Neural crest cell (in vitro differentiated cells): ENCODE measurements at places on chromosomes 4 and X.

DNA sequence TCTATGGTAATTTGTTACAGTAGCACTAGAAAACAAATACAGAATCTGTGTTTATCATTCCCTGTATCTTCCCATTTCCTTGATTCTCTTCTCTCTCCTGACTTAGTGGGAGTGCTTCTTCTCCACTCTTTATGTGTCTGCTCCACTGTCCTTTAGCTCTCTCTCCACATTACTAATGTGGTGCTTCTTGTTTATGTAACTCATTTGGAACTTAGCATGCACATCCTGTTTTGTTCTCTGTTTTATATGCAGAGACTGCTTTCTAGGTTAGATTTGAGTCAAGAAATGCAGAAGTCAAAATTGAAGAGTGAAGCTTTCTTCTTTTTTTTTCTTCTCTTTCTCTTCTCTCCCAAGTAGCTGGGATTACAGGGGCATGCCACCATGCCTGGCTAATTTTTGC, 25.9 kb downstream of the ADH1A start:
- DNase-seq = no peak

DNA sequence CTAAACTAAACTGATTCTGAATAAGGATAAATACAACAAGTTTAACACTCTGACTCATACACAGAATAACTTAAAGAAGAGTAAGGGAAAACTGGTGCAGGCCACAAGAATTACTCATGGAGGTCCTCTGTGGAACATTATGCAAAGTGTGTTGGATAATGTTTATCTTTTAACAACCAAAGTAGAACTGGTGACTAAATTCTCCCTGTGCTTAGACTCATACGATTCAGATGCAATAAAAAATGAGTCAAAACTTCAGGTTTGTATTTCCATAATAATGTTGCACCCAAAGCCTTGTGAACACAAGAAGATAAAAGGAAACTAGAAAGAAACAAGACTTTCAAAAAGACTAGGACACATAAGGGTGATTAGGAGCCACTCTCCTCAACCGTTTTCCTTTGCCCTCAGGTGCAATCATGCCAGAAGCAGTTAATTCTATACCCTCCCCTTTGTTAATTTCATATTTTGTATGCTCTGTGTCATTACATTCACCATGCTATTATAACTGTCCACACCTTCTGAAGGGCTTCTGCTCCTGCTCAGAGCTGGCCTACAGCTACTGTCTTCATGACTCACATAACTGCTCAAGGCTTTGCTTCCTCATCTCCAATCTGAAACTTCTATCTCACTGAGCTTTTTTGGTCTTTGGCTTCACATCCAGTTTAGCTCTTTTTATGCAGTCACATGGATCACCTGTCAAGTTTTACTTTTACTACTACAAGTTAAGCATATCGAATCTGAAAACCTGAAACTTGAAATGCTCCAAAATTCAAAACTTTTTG, 60.2 kb downstream of the KCNIP4 start:
- no peak for DNase-seq

DNA sequence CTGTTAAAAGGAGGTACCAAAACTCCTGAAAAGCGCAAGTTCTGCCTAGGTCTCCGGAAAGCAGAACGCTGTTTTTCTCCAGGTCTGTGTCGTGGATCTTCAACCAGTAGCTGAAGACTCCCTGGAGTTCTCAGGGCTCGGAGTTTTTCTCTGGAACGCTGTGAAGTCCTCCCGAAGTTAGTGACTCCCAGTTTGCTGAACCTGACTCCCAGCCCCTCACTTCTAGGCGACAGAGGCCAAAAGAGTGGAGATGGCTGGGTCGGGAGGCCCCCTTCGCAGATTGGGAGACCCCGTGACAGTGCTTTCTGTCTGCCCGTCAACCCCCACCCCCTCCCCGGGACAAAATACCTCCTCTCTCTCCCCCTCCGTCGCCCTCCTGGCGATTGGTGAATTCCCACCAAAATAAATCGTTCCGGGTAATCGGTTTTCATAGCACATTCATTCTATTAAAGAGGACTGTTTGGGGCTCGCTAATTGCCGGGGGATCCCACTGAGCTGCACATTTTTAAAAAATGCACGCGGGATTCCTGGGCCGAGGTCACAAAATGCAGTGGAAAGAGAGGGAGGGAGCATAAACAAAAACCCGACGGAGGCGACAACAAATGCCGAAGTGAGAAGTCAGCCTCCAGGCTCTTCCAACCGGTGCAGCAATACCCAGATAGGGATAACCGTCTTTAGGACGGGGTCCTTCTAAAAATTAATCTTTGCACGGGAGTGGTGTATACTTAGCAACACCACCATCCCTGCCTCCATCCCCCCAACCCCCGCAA, 4.0 kb upstream of the MSX1 start:
- no peak for DNase-seq

GRCh38 chrX:103918050-103918449, 44.4 kb upstream of the TMSB15B start:
- DNase-seq = peak; percentile 53

- no peak for DNase-seq
Observed at GRCh38 chrX:10781847-10782530, 161.6 kb upstream of the MID1 start.

DNA sequence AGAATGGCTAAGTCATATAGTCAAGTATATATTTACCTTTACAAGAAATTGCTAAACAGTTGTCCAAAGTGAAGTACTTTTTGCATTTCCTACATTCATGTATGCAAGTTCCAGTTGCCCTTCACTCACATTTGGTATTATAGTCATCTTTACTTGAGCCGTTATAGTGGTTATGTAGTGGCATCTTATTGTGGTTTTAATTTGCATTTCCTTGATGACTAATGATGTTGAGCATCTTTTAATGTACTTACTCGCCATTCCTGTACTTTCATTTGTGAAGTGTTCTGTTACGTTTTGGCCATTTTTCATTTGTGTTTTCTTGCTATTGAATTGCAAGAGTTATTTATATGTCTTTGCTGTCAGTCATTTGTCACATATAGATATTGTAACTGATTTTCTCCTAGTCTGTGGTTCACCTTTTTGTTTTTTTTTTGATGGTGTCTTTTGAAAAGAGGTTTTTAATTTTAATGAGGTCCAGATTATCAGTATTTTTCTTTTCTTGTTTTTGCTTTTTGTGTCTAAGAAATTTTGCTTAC, 27.6 kb downstream of the ARFIP1 start:
- no peak for DNase-seq

DNA sequence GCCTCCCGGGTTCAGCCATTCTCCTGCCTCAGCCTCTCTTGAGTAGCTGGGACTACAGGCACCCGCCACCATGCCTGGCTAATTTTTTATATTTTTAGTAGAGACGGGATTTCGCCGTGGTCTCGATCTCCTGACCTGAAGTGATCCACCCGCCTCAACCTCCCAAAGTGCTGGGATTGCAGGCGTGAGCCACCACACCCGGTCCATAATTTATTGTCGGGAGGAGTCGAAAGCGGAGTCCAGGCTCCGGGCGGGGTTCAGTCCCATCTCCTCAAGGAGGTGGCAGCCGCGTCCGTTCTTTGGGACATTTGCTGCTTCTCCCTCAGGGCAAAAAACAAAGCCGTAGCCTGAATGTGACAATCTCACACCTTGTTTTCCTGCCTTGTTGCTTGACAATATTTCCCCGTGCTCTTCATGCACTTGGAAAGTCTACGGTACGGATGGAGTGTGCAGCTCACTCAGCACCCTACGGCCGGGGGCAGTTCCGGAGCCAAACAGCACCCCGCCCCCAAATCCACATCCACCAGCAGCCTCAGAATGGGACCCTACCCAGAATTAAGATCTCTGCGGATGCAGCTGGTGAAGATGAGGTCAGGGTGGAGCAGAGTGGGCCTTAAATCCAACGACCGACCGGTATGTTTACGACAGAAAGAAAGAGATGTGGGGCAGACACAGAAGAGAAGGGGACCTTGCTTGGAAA, 9.6 kb downstream of the GTPBP6 start:
- DNase-seq = no peak

GRCh38 chr4:2402941-2403340, 15.5 kb downstream of the ZFYVE28 start:
- no peak for DNase-seq

DNA sequence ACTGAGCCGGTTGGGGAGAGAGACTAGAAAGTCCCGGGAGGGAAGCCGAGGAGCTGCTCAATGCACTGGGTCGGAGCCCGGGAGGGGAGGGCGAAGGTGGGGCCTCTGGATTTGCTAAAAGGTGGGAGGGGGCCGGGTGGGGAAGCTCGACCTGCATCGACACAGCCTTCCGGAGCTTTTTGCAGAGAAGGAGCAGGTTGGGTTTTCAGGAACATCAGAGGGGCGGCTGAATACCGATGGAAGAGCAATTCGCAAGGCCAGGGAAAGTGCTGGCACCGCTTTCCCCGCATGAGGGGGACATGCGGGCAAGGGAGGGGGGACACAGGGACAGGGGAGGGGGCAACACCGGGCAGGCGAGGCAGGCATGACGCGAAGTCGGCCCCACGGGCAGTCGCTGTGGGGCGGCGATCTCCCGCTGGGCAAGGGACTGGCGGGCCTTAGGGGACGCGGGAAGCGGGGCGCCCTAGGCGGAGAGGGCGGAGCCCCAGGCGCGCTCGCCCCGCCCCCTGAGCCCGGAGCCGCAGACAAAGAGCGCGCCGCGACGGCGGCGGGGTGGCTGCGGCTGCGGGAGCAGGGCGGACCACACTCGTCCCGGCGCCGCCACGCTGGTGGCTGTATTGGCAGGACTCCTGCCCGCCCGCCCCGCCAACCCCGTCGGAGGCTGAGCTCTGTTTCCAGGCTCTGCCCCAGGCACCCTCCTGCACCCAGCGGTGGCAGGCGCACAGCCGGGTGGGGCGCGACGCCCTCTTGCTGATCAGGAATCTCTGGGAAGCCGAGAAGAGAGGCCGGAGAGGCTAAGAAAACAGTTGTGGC, 11.6 kb downstream of the PDZD4 start:
- peak; percentile 54 for DNase-seq

DNA sequence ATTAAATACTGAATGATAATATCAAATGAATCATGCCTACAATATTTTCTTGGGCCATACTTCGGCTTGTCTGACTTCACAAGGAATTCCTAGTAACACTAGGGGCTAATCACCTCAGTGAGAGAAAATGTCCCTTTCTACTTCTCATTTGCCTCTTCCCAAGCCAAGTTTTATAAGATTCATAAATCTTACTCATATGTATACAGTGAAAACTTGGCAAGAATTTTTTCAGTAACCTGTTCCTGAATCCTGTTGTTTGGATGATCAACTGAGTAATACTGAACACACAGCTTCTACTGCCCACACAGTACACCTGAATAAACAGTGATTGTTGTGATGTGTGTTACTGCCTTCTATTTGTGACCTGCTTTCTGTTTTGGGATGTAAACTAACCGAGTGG, 16.5 kb downstream of the TMPRSS11E start:
- DNase-seq = no peak

DNA sequence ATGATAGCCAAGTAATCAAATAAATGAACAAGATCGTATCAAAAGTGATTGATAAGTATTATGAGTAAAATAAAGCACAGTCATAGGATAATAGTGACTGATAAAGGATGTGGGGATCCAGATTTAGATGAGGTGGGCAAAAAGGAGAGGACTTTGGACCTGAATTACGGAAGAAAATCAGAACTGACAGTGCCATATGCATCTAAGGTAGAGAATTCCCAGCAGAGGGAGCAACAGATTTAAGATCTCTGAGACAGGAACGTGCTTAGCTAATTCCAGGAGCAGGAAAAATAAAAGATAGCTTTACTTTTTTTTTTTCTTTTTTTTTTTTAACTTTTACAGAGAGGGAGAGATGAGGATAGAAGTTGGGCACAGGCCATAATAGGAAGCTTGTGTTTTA, 189.9 kb downstream of the NWD2 start:
- no peak for DNase-seq

GRCh38 chr4:106240699-106241098, 75.3 kb downstream of the TBCK start:
- DNase-seq = no peak

GRCh38 chr4:83369831-83370639, 35.4 kb upstream of the HPSE start:
- no peak for DNase-seq

DNA sequence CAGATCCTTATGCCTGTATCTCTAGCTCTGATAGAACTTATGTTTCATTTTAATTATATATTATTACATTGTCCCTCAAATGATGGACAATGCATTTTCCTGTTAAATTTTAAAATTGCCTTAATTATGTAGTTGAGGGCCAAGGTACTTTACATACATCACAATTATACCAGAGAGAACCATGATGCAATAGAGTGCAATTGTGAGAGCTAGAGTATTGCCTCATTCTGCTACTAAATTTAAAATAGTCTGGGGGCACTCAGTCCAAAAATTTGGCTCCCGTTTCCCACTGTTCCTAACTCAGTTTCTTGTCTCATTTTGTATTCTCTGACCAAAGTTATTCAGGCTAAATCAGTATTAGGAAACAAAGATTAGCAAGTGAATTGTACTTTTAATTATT, 378.5 kb upstream of the ZFP42 start:
- no peak for DNase-seq

DNA sequence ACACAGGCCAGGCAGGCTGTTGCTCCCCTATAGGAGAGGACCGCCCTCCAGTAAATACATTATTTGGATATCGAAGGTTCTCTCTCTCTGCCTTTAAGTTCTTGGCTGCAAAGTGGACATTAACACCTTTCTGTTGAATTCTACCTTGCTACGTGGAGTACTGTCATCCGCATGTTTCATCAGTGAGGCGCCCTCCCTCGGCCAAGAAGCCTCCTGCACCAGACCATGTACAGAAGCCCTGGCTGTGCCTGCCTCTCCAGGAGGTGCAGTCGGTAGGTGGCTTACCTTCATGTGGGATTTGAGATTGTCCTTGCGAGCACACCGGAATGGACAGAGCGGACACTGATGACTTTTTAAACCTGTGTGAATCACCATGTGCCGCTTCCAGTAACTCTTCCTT, 46.7 kb downstream of the ZNF827 start:
- no peak for DNase-seq

DNA sequence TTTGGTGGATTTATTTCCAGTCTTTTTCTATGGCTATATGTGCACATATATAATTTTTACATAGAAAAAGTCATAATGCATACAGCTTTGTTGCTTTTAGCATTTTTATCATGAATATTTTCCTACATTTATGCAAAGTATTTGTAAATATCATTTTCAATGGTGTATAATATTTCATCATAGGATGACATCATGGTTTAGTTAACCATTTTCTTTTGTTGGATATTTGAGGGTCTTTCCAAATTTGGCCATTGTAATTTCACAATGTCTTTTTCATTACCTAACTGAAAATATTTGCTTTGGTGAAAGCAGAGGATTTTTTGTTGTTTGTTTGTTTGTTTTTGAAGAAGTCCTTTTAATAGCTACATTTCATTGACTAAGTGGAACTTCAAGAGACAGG, 31.0 kb downstream of the PAK3 start:
- no peak for DNase-seq

DNA sequence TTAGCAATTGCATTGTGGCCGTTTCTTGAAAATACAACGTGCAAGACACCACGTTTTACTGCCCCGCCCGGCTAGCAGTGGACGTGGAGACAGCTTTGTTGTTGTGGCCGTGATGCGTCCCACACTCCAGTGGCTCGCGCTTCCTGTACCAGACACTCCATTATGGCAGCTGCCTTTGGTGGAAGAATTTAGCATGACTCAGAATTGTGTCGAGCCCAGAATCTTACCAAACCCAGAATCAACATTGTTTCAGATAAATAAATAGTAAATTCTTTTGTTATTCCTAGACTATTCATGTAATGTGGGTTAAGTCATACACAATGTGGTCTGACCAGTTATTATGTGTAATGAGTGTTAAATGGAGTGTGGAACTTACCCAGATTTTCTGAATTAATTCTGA, 25.3 kb upstream of the S100P start:
- no peak for DNase-seq
